RWPE1 (cell line): ENCODE measurements at places on chromosomes 1 and 21.

- no peak for DNase-seq
These were observed 2.9 kb downstream of the CD164L2 start for GRCh38 chr1:27380224-27380623.

- DNase-seq: no peak
These were observed 19.3 kb downstream of the HS2ST1 start for GRCh38 chr1:86933562-86934377.

DNA sequence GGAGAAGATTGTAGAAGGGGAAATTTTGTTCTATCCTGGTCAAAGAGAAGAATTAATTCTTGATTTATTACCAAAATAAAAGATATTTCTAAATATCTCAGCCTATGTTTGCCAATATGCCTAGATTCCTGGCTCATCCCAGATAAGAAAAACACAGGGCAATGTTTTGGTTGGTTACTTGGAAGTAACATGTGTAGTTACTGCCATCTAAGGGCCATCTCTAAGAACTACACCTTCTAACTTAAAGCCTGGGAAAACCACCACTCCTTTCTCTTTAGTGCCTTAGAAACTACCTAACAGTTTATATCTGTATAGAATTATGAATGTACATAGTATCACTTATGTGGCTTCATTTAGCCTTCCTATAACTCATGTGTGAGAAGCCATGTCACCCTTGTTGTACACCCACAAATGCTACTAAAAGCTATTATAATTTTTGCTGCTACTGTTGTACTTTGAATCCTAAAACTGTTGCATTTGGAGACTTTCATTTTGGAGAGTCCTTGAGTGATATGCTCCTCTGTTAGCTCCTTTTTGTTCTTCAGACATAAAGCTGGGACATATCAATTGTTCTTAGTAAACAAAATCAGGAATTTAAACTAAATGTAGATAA is 4.5 kb downstream of the AIM2 start:
- peak; percentile 62 for DNase-seq

DNA sequence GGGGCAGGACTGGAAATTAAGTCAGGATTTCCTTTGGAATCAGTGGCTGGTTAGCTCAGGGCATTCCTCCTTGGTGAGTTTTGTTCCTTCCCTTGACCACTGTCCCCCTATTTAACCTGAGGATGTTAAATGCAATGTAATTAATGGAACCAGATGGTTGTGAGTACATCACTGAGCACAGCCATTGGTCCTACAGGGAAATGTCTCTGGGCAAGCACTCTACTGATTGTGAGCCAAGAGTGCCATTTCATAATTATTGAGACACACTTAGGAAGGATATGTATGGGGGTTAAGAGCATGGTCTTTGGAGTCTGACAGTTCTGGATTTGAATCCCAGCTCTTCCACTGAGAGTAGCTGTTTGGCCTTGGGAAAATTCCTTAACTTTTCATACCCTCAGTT is 74.4 kb downstream of the SPAG17 start:
- no peak for DNase-seq

- no peak for DNase-seq
These were observed 7.1 kb downstream of the RHBG start for GRCh38 chr1:156376146-156376545.

GRCh38 chr1:84585803-84586202 is 11.6 kb upstream of the CTBS start:
- DNase-seq: no peak

GRCh38 chr1:233090746-233091494 is 140.5 kb downstream of the NTPCR start:
- DNase-seq: peak; percentile 16
